ENCODE measurements at places on chromosomes 4 and X.

DNA sequence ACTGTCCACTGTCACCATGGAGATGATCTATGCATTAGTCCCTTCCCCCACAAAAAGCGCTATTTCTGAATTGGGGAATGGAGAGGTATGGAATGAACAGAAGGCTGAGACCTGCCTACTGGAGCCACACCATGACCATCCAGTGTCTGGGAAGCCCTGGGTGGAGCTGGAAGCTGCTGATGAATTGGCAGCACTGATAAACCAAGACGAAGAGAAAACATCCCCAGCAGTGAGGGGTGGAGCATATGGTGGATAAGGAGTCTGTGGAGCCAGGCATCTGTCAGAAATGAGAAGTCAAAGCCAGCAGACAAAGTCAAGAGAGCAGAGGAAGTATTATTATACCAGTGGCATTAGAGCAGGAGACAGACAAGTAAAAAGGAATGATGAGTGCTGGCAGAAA lies 13.2 kb downstream of the CC2D2A start:
- no peak for DNase-seq

- DNase-seq = no peak
These were observed 30.2 kb upstream of the SPON2 start for GRCh38 chr4:1202526-1203011.

DNA sequence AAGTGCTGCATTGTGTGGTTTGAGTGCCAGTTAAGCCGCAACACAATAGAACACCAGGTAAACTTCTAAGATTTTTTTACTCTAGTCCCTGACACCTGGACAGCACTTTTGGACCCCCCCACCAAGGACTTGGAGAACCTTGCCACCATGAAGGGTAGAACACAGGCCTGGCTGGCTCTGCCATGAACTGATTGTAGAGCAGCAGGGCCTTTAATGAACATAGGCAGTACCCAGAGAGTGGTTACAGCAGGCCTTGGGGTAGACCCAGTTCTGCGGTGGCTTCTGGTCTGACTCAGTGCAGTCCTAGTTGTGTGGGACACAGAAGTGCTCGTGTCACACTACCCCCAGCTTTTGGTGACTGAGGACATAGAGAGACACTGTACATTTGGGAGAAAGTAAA lies 648.3 kb downstream of the PCDH19 start:
- DNase-seq = no peak

- DNase-seq = no peak
These were observed 363.9 kb downstream of the PPP3CA start for GRCh38 chr4:100983426-100983825.

- DNase-seq = peak; percentile 66
These were observed 362.0 kb upstream of the BOD1L1 start for GRCh38 chr4:13989501-13989900.

DNA sequence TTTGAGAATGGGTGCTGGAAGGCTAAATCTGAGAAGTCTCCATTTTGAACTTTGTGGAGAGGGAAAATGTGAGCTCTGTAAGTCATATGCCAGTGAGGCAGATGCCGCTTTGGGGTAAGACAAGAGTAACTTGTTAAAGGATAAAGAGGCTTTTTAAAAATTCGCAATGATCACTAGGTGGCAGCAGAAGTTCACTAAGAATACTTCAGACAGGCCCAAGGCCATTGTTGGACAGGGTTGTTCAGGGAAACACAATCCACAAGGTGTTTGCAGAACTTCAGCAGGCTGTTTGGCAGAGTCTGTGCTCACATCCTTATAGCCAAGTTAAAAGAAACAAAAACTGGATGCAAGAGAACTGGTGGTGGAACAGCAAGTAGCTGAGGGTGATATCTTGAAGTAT lies 13.7 kb upstream of the PIGA start:
- DNase-seq = peak; percentile 60

DNA sequence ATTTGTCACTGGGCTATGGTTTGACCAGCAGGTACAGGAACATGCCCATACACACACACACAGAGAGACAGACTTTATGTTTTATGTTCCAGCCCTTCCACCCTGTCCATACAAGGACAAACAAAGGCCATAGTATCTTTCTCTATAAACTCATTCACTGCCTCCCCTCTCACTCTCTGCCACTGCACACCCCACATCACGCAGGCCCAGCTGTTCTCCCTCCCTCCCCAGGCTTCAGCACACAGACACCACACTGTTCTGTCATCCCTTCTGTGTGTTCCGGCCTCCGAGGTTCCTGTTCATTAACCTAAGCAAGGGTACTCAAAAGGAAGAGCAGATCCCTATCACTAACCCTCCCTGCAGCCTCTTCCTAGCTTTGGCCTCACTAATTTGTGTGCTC lies 17.8 kb downstream of the LAS1L start:
- no peak for DNase-seq

- peak; percentile 55 for DNase-seq
These were observed 8.8 kb upstream of the IDS start for GRCh38 chrX:149513825-149514428.

GRCh38 chr4:153296040-153296823 lies 48.3 kb upstream of the MND1 start:
- DNase-seq = peak; percentile 90

- no peak for DNase-seq
These were observed 1066.0 kb downstream of the GLUD2 start for GRCh38 chrX:122113376-122113775.

DNA sequence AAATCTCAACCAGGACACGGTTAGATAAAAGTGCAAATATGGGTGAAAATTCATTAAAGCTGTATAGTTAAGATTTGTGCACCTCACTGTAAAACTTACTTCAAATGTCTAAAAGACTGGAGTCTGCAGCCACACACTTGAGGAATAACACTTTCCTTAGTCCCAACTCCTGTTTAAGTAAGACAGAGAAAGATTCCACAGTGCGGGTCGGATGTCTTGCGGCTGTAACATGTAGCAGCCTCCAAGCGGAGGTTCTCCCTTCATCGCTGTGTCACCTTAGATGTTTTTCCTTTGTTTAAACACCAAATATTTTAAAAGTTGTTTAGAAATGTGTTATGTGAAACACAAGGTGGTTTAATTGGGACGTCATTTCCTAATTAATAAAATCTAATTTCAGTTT lies 905 bp upstream of the MAEA start:
- DNase-seq = no peak

GRCh38 chr4:148686449-148686848 lies 244.2 kb upstream of the NR3C2 start:
- no peak for DNase-seq

GRCh38 chr4:184039963-184040383 lies 134.9 kb downstream of the STOX2 start:
- DNase-seq = no peak

- DNase-seq = peak; percentile 87
These were observed 392.5 kb downstream of the BCOR start for GRCh38 chrX:39705290-39705689.

DNA sequence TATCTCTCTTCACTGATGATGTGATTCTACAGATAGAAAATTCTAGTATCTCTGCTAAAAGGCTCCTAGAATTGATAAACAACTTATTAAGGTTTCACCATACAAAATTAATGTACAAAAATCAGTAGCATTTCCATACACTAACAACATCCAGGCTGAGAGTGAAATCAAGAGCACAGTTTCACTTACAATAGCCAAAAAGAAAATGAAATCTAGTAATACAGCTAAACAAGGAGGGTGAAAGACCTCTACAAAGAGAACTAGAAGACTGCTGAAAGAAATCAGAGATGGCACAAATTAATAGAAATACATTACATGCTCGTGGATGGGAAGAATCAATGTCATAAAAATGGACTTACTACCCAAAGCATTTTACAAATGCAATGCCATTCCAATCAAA lies 751.9 kb downstream of the FSTL5 start:
- DNase-seq = no peak

DNA sequence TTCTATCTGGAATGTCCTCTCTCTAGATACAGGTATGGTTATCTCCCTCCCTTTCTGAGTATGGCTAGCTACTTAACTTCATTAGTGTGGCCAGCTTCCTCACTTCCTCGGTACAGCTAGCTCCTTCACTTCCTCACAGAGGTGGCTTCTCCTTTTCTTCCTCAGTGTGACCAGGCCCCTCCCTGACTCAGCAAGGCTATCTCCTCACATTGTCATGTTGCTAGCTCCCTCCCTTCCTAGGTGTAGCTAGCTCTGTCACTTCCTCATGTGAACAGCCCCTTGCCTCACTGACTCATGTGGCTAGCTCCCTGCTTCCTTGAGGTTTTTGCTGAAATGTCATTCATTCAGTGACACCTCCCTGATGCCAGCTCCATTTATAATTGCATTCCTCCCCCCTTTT lies 67.3 kb upstream of the DDIT4L start:
- DNase-seq = no peak

DNA sequence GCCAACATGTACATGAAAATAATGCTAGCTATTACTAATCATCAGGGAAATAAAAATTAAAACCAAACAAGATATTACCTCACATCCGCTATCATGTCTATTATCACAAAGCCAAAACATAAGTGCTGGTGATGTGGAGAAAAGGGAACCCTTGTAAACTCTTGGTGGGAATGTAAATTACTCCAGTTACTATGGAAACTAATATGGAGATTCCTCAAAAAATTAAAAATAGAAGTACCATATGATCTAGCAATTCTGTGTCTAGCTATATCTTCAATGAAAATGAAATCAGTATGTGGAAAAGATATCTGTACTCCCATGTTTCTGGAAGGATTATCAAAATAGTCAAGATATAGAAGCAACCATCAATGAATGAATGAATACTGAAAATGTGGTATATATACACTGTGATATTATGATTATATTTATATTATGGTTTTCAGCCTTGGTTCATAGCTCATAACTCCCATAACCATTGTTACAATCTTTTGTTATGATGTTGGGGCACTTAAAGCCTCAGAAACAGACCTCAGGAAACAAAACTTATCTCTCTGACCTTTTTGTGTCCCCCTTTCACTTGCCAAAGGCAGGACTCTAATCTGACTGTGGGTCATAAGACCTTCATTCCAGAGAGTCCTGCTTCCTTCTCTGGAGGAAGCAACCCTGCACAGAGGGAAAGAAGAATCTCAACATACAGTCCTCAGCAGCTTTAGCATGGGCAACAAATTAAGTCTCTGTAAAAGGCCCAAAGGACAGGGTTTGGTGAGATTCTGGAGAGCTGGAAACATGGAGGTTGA lies 933.2 kb downstream of the ADGRL3 start:
- DNase-seq = no peak

DNA sequence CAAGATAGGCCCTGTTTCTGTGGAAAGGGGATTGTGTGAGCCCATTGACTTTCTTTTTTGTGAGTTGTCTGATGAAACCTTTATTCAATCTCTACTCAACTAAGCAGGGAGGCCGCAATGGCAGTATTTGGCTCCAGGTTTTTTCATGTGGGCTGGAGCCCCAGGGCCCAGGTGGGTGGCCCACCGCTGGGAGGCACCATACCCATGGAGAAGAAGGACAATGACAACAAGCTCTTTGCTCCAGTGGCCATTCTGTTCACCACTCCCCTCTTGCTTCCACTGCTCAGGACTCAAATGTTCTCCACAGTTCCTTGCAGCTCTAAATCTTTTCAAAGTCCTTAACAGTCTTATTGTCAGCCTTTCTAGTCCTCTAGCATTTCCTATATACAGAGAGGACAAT lies 54.1 kb downstream of the HOPX start:
- DNase-seq = no peak

DNA sequence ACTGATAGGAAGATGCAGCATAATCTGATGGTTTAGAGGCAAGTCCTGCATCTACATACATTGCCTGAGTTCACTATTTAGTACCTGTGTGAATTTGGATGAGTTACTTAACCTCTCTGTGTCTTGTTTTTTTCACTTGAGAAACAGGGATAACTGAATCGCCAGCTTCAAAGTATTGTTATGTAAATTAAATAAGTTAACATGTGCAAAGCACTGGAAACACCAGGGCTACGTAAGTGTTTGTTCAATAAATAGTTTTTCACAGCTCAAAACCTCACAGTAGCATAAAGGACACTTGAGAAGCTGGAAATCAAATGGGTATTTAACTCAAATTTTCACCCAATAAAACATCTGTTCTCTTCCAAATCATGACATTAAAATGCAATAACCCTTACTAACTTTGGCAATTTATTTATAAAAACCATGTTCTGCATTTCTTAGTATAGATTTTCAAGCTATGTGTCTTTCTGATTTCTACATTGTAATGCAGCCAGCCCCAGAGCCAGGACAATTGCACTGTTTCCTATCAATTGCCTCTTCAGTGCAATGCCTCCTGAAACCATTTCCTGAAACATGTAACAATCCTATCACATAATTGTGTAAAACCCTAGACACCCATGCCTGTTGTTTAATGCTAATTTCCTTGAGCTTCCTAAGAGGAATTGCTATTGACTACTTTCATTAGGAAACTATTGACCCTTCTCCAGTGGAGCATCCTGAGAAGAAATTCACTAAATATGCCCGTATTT lies 177.1 kb downstream of the UNC5C start:
- no peak for DNase-seq

GRCh38 chrX:106415276-106415895 lies 196.4 kb upstream of the RADX start:
- peak; percentile 7 for DNase-seq

GRCh38 chr4:82648356-82648755 lies 86.6 kb upstream of the TMEM150C start:
- DNase-seq = no peak

DNA sequence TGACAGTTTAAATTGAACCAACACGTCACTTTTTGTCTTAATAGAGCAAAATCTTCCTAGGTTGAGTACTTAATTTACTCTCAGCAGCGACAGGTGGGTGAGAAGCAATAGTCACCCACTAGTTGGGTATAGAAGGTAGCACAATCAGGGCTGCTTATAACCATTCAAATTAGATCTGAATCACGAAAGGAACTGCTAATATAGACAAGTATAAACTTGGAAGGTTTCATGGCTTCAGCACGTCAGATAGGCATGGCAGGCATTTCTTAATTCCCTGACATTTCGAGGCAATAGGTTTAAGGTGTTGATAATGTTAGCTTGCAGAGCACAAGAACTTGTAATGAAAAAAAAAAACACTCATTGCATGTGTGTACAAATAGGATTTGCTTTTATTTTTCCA lies 853.4 kb downstream of the PCDH7 start:
- no peak for DNase-seq

- no peak for DNase-seq
These were observed 22.4 kb upstream of the XAGE2 start for GRCh38 chrX:52346174-52347165.

- no peak for DNase-seq
These were observed 62.4 kb upstream of the CRMP1 start for GRCh38 chr4:5955201-5955821.

- no peak for DNase-seq
These were observed 1.0 kb upstream of the SNCA start for GRCh38 chr4:89837993-89838390.

- DNase-seq = no peak
These were observed 167.2 kb upstream of the SLC4A4 start for GRCh38 chr4:71171592-71171991.

DNA sequence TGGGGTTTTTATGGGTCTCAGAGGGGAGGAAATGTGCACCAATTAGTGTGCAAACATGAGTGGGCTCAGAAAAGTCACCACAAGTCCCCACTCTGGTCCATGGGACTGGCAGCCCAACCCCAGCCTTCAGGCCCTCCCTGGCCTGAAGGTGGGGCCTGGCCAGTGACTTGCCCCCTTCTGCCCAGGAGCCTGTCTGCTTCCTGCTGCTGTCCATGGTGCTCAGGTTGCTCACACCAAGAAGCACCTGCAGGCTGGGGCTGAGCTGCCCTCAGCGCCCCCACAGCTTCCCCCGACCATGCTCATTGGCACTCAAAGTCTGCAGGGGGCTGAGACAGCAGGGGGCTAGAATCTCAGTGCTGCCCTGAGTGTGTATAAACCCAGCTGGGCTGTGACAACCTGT lies 30.6 kb upstream of the GC start:
- no peak for DNase-seq

- no peak for DNase-seq
These were observed 142.2 kb downstream of the SH2D1A start for GRCh38 chrX:124488412-124489161.

Measured in AG10803 (cell line).